ENCODE measurements at places on chromosomes 5 and 9.

DNA sequence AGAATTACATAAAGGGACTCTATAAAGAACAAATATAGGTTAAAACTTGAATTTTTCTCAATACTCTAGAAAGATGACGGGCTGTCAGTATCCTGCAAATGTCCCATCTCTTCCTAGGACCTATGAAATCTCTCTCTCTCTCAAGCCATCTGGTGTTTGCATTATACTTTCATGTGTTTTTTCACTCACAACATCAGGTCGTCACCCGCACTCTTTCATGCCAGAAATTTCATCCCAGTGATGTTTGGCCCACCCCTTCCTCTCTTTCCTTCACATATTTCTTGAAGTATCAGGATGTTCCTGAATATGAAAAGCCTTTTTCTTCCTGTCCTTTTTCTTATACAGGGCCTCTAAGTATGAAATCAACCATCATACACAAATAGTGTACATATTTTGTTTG, 63.3 kb upstream of the GAS1 start:
- DNase-seq = no peak

- DNase-seq = no peak
These were observed 30.6 kb downstream of the MRPL22 start for GRCh38 chr5:154971501-154971900.

DNA sequence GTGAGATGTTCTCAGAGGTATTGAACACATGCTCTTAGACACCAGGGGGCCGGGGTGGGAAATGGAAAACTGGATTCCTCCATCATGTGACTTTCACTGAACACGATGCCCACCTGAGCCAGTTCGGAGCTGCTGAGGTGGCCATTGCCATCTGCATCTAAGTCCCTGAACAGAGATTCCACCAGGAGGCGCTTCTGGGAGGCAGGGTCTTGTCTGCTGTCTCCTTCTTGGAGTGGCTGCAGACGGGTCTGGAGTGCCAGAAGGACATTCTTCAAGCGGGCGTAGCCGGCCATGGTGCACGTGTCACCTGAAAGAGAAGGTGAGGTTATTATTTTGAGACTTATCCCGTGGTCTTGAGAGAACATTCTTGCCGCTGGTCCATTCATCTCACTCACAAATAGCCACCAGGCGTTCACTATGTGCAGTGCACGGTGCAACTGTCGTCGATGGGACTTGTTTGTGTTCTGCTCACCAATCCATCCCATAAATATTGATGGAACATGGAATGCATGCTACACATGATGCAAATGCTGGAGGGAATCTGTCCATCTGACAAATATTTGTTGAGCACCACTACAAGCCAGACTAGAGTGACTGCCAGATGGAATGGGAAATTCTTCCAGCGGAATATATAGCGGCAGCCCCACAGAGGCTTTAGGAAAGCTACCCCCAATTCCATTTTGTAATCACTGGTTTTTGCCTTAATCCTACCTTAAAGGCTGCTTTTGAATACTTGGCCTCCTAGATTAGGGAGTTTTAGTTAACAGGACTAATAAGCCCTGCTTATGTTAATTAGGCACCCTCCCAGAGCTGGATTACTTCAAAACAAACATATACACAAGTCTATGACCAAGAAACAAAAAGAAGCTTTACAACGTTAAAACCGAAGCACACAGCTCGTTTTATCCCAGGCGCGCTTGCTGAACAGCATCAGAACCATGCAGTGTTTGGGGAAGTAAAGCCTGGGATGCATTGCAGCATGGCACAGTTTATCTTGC, 264.8 kb downstream of the HSPA4 start:
- no peak for DNase-seq

- no peak for DNase-seq
These were observed 73.7 kb upstream of the FST start for GRCh38 chr5:53406630-53407316.

DNA sequence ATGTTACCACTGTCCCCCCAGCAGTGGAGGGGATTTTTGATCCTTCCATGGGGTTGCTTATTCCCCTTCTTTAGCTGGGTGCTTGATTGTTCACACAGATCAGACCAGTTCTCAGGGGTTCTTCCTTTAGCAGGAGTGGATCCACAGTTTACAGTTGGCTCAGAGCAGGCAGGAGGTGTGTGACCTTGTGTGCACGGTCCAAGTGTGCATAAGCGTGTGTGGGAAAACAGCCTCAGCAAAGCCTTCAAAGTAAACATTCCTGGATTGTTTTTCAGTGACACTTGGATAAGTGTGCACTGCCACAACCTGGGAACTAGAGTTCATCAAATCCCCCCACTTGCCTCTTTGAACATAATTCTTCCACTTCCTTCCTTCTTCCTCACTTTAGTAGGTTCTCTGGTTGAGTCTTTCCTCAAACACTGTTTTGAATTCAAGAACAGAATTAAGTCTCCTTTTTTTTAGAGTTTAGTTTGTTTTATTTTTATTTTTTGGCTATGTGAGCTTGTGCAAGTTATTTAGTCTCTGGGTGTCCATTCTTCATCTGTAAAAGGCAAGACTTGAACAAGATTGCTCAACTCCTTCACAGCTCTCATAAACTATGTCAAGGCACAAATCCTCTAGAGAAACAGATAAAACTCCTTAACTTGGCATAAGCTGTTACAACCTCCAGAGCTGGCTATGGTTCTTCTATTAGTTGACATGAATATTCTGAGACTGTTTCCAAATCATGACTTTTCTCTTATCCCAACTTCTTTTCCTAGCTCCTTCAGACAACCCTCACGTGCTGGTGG, 78.0 kb downstream of the OSMR start:
- DNase-seq = no peak

GRCh38 chr5:158751961-158752655, 347.6 kb downstream of the EBF1 start:
- no peak for DNase-seq

DNA sequence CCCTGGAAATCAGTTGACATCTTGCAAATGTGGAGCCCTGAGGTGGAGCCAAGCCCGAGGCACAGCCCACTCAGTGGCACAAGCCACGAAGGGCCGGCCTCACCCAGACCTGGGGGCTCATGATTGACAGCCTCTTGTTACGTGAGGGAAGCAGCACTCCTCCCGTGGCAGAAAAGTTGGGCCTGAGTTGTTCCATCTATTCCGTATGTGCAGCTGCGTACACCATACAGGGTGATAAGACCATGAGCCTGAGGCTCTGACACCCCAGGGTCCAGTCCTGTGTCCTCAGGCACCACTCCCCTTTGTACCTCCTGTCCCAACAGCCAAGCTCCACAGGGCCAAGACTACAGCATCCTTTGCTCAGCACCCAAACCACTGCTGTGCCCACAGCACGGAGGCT, 1.9 kb upstream of the ORM2 start:
- DNase-seq = no peak

DNA sequence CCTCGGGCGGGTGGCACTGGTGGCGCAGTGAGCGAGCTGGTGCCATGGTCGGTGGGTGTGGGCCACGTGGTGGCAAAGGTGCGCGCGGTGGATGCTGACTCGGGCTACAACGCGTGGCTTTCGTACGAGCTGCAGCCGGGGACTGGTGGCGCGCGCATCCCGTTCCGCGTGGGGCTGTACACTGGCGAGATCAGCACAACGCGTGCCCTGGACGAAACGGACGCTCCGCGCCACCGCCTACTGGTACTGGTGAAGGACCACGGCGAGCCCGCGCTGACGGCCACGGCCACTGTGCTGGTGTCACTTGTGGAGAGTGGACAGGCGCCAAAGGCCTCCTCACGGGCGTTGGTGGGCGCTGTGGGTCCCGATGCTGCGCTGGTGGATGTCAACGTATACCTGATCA, 2.0 kb downstream of the PCDHA4 start:
- no peak for DNase-seq

DNA sequence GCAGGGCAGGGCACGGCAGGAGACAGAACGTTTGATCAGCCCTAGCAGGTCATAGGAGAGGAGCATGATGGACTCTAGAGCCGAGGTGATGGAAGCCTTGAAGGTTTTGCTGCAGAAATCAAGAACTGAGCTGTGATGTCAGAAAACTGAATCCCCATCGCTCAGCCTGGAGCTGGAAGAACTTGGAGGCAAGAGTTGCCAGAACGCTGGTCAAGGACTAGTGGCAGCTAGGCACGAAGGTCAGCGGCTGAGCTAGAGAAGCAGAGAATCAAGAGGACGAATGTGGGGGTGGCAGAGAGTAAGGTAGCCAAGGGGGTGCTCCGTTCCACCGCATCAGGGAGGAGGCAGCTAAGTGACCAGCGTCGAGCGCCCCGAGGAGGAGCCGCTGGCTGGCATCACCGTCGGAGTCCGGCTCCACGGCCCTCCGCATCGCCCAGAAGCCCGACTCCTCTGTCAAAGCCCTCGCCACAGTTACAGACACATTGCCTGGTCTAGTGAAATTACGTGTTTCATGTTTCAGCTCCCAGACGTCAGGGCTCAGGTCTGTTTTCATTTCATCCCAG, 1.2 kb upstream of the GALNT10 start:
- DNase-seq = no peak

DNA sequence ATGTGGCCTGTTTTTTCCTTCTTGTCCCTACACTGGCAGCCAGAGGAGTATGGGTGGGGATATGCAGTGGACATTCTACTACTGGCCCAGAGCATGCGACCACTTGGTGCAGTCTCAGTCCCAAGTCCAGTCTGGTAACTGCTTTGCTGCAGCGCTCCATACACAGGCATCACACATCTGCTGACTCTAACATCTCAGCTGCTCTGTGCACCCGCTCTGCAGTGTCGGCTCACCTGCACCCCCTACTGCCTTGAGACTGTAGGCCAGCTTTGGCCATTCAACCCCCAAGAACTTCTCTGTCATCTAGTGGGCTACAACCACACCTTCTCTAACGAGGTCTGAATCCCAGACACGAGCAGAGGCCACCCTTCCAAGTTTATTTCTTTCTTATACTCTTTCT, 46.4 kb upstream of the SLCO6A1 start:
- DNase-seq = no peak

DNA sequence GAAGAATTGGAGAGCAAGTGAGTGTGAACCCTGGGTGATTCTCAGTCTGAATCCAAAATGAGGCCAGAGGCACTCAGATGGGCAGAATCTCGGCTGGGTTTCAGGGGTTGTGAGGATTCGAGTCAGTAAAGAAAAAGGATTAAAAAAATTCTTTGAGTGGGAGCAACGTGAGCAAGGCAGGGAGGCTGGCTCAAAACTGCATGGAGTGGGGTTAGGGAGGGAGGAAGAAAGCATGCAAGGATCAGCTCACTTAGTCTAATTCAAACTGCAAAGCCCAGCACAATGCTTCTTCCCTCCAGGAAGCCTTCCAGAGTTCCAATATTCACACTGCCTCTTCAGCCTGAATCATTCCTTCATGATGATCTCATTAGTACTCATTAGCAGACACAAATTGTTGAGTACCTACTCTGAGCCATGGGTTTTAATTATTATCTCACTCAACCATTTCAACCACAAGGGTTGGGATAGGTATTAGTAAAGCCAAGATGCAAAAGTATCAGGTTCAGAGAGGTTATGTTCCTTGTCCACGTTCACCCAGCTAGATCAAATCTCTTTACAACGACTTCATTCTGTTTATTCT, 95.8 kb downstream of the BRINP1 start:
- no peak for DNase-seq

DNA sequence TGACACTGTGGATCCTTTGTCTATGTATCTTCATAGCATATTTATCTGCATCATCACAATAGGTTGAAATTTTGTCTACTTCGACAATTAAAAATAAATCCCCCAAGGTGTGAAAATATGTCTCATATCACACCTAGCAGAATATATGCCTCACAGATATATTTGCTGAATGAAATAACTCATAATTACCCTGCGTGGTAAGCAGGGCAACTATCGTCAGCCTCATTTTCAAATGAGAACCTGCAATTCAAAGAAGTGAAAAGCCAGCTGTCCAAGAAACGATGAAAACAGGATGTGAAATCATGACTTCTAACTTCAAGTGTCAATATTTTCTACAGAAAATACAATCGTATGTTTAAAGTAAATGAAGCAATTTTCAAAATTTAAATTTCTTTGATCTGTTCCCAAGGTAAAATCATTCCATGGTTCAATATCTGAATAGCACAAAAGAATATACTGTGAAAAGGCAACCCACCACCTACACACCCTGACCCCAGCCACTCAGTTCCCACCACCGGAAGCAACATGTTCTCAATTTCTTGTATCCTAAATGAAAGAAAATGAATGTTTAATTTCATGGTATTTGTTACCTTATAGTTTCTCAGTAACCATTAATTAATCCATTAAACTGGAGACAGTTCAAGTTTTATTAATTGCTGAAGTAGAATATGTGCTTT, 57.1 kb downstream of the TBCA start:
- DNase-seq = no peak

DNA sequence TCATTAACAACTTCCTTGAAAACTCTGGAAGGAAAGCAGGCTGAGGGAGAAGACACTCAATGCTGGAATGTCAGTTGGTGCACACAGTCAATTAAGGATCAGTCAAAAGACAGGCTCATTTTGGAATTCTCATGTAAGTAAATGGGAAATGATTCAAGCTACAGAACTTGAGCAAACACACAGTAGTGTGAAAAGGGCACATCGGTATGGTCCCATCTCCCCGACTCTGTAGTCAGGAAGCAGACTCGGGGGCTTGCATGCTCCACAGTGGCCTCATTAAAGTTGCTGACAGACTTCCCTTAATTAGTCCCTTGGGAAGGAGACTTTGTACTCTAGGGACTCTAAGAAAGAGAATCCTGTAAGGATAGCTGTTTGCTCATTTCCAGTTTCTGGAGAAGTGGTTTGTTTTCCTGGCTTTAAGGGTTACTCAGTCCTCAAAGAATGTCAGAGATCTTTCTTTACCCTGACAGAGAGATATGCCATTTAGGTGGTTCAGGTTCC, 339.2 kb downstream of the ADAMTS6 start:
- DNase-seq = no peak

DNA sequence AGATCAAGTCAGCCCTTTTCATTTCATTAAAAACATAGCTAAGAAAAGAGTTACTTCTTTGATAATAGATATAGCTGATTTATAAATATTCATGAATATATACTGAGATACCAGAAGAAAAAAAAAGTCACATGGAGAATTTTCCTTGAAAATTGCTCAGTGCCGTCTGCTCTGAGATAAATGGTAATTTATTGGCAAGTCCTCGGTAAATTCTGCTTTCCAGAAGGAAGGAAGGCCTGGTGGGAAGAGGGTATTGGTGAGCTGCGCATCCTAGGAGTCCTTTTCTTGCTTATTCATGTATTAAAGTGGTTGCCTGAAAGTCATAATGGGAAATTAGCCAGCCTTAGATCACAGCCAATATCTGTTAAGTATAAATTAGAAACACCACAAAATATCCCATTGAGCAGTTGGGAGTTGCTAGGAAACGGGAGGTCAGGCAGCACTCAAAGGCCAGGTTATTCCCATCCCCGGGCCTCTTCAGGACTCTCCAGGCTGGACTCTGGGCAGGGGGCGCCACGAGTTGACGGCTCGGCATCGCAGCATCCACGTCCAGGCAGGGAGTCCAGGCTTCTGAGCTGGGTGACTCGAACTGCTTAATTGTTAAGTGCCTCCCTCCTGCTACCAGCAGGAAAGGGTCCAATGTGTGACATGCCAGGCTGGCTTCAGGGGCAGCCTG, 116.7 kb upstream of the RETREG1 start:
- DNase-seq = no peak

DNA sequence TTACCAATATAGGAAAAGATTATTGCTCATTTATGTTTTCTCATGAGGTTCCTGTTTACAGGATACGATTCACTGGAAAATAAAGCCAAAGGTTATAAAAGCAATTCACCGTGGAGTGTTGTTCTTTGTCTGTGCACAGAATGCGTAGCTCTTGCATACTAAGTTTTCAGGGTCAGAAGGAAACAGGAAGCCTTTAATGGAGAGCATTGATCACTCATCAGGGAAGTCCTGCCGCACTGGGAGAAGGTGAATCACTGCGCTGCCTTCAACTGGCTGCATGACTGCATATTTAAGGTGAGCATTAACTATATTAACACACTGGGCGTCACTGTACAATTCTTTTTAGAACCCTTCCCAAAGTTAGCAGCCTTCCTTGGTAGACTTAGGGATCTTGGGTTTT, 74.1 kb upstream of the SYK start:
- DNase-seq = no peak

All from NCI-H2171 (cell line).